ENCODE measurements at places on chromosomes 7 and 10.

GRCh38 chr10:113491967-113492565, 60.8 kb upstream of the HABP2 start:
- DNase-seq = no peak

GRCh38 chr10:23202779-23203178, 10.7 kb downstream of the PTF1A start:
- DNase-seq = peak; percentile 5

DNA sequence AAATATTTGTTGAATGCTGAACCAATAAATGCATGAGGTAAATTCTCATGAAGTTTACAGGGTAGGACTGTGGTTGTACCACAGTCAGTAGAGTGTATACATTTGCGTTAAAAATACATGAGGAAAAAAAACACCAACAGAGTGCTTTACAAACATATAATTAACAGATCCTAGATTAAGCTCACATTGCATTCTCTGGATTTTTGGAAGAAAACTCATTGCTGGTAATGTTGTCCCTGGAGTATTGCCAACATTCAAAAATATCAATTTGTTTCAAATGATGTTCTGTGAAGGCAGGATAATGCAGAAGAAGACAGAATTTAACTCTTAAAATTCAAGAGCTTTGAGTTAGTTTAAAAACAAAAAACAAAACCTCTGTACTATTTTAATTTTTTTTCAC, 95.5 kb downstream of the MBL2 start:
- DNase-seq = no peak

GRCh38 chr7:20598459-20599309, 16.8 kb upstream of the ABCB5 start:
- DNase-seq = peak; percentile 76

- peak; percentile 25 for DNase-seq
These were observed at the start of gene IL6 for GRCh38 chr7:22726907-22727713. Gene IL6 (plus strand): TSS chr7:22727200. CDS start chr7:22727263, 63 bp downstream.

DNA sequence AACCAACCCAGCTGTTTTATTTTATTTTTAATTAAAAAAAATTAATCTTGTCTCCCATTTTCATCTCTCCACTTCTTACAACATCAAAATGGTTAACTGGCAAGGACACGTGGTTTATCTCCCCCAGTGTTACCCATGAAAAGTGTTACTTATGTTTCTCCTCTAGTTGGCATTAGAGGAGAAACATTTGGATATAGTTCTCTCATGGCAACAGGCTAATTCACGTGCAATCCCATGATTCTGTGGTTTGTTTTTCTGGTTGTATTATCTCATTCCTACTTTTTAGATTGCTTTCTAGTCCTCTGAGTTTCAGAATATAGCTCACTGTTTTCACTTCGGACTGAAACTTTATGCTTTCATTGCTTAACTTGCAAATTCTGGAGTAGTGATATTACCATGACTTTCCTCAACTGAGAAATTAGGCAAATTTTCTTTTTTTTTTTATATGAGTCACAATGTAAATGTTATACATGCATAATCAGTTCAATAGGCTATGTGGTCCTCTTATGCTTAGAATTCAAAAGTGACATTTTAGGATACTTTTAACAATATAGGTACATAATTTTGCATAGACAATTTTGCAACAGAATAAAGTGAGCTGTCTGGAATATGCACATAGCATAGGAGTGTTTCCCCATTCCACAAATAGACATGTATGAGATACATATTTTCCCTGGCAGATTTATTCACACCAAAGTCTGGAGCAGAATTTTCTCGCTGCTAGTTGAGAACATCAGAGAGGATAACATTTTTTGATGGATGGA, 43.0 kb downstream of the LHFPL3 start:
- no peak for DNase-seq

GRCh38 chr10:47378183-47378510, 5.9 kb downstream of the ZNF488 start:
- no peak for DNase-seq
